ENCODE measurements at places on chromosomes 6 and 20.

DNA sequence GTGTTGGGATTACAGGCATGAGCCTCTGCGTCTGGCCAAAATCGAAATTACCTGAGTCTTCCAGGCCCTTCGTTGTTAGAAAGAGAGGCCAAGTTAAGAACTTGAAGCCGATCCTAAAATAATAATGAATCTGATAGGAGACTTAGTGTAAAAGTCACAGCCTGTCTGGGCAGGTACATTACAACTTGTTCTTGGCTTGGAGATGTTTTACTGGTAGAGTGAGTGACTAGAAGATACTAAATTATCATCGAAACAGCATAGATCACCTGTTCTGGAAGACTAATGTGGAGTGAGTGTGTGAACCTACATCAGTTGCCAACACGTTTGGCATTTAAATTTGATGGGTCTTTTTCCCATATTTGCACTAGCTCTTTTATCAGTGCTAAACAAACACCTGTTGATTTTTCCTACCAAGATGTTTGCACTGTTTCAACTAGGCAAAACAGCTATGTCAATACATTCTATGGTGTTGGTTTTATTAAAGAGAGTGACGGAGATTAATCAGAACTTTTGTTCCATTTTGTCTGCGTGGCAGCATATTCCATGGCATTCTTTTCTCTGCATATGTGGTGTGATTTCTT lies 4.6 kb upstream of the TMEM217 start:
- no peak for DNase-seq

GRCh38 chr20:53379014-53379832 lies 214.4 kb downstream of the ZNF217 start:
- DNase-seq: no peak

DNA sequence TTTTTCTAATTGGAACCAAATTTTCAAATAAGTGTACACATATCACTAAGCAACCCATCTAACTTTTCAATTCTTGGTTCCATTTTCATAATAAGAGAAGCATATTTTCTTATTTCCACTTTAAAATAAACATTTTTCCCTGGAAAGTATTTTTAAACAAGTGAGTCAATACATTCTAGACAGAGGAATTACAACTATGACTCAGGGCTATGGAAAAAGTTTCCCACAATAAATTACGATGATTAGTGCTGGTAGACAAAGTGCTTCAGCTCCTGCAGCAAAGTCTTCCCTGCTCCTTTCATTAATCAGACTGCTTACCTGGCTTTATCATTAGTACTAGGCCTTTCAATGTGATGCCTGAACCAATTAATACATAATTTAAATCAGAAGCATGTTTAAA lies 322.5 kb downstream of the HACE1 start:
- DNase-seq: no peak

DNA sequence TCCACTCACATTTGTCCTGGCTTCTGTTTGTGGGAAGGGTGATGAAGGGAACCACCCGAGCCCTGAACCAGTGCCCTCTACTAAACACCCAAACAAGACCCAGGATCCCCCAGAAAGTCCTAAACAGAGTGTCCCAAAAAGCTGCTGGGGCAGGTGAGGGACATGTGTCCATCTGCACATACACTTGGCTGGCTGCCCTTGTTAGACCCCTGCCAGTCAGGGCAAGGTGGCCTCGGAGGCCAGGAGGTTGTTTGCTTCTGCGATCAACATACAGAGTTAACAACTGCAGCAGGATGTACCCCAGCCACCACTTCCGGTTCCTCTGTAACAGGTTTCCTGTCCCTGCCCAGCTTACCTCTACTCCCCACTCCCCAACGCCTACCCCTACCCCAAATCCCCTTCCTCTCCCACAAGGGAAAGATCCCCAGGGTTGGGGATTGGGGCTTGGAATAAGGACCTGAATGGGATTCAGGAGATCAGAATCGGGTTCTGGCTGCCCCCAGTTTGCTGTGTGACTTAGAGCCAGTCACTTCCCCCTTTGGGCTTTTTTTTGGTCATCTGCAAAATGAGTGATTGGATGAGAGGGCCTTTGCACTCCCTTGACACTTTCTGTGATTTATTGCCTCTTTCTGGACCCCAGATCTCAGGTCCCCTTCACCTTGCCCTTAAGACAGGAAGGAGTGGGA lies 13.9 kb downstream of the DEF6 start:
- DNase-seq: no peak

GRCh38 chr20:50146732-50147662 lies 6.5 kb downstream of the PEDS1 start:
- DNase-seq: no peak

GRCh38 chr6:11207199-11207968 lies 25.1 kb downstream of the NEDD9 start:
- no peak for DNase-seq

- DNase-seq: no peak
Observed at GRCh38 chr20:6075428-6076219, 21.8 kb upstream of the LRRN4 start.

DNA sequence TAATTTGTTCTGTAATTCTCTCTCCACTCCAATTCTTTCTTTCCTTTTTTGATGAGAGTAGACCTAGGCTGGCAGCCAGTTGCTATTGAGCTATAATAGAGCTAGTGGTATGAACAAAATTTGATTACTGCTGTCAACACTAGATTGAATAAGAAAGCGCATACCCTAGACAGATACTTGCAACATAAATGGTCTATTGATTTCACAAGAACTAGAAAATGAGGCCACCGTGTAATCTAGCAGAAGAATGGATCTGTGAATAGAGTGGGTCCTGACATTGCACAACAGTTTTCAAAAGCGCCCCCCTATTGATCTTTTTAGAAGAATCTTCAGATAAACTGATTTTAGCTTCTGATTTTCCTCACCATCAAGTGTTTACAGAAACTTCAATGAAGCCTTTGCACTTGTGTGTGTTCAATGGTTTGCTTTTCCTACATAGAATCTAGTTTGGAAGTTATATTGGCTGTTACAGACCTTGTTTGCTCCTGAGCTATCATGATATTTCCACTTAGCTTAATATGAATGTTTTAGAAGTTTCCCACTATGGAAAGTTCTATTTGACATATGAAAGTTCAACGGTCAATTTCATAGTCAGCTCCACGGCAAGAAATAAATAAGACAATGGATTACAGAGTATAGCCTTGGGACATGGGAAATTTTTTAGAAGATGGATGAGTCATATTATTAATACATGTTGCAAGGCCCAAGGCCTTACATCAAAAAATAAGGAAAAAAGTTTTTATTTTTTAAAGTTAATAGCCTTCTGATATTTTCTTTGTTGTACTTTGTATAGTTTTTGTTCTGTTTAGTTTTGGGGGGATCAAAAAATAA lies 55.6 kb downstream of the UTRN start:
- DNase-seq: no peak

DNA sequence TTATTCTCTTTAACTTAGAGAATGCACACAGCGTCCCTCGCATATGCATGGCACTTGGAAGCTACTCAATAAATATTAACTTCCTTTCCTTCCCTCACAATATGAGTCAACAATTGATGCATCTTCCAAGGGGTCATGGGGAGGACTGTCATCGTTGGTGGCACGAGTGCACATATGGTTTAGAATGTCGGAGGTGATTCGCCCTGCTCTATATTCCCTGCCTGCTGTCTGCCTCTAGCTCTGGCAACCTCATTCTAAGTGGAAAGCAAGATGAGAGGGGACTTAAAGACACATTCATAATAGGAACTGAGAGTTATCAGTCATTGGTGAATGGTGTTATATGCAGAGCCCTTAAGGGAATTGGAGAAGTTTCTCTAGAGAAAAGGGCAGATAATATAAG lies 44.6 kb downstream of the MAK start:
- no peak for DNase-seq

- DNase-seq: no peak
Observed at GRCh38 chr6:34496103-34496685, 30.3 kb downstream of the PACSIN1 start.

GRCh38 chr6:164967102-164967501 lies 342.3 kb downstream of the C6orf118 start:
- DNase-seq: no peak

- peak; percentile 61 for DNase-seq
Observed at GRCh38 chr20:25233016-25233772, 14.7 kb upstream of the PYGB start.

GRCh38 chr20:63449796-63450730 lies 22.4 kb downstream of the KCNQ2 start:
- DNase-seq: no peak

DNA sequence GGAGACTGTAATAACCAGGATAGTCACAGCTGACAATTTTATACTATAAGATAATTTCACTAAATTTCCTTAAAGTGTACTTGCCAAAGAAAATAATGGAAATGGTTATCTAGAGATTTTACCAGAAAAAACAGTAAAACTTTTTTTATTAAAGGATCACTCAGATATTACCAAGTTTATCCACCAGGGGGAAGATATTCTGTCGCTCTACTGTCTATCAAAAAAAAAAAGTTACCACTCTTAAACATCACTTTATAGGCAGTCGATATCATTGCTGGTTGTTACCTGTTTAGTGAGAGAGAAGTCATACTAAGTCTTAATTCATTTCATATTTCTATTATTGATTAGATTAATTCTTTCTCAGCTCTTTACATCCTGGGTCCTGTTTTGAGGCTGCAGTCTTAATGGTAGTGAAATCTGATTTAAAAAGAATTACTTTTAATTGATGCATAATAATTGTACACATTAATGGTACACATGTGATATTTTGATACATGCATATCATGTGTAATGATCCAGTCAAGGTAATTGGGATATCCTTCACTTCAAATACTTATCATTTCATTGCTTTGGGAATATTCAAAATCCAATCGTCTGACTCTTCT lies 18.9 kb downstream of the L3MBTL3 start:
- DNase-seq: peak; percentile 27

DNA sequence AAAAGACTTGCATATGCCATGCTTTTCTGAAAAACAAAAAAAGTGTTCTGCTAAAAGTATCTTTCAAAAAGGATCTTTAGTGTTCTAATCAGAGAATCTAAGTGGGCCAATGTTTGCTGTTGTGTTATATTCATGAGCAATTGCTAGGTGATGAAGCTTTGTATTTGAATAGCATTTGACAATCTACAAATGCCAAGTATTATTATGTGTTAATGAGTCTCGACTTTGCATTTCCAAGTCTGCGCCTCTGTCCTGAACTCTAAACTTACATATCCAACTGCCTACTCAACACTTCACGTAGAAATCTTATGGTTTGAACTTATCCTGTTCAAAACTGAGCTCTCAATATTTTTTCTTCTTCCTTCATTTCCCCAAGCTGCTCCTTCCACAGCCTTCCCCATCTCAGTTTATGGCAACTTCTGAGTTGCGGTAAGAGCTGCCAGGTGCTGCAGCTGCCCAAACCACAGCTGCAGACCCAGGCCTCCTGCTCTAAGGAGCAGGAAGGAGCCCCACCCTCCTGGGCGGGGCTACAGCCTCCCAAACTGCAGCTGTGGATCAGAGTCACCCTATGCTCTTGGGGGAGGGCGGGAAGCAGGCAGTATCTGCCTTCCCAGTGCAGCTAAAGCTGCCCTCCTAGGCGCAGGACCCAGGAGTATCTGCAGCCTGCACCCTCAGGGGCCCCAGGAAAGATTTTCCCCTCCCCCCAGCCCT lies 16.7 kb upstream of the MAK start:
- DNase-seq: no peak

DNA sequence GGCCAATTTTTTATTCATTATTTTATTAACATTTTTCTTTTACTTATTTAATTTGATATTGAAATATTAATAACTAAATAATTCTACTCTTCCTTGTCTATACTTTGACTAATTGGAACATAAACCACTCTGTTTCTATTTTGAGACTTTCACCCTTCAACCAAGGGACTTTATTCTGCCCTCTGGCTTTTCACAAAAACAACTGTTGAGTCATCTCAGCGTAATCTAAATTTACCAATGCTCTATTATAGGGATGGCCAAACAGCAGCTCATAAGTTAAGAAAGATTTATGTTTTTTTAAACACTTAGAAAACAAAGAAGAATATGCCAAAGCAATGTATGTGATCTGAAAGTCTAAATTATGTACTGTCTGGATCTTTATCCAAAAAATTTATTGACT lies 46.7 kb downstream of the DOP1A start:
- DNase-seq: no peak

DNA sequence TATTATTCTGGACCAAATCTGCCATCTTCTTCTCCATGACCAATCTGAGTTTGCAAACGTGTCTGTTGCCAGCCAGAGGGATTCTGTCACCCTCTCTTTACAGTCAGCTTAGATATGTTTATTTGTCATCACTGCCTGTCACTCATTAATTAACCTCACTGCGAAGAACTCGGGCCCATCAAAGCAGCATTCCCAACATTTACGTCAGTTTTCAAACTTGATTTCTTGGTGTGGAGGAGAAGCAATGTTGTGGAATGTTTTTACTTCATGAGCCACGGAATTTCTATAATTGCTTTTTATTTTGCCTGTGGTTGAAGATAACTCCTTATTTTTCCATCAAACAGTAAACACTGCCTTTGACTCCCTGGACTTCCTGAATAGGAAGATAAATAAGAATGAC lies 91.8 kb upstream of the CNKSR3 start:
- no peak for DNase-seq

DNA sequence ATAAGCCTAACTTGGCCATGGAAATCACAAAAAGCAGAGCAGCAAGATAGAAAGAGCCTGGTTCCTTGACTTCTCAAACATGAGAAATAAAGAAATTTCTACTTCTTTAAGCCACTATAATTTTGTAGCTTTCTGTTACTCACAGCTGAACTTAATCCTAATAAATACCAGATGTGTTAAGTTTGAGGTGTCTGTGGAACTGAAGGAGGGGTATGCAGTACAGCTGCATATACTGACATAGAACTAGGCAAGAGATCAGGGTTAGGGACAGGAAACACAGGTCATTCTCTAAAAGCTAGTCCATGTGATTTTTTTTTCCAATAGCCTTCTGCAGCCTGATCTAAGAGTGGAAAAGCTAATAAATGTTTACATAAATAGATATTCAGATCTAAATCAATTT lies 123.9 kb downstream of the COL12A1 start:
- no peak for DNase-seq

DNA sequence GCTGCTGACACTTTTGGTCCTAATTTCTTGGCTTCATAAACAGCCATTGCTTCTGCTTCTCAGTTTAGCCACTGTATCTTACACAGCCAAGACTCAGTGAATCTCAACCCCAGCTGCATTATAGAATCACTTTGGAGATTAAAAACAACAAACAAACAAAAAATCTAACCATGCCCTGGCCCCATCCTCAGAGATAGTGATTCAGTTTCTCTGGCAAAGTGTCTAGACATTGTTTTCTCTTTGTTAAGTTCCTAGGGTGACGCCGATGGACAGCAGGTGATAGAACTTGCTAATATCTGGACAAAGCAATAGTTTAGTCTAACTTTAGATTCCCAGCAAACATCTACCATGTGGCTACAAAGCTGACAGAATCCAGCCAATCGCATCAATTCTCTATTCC lies 2.9 kb downstream of the ADGRF5 start:
- no peak for DNase-seq
